ENCODE measurements at places on chromosomes 16 and 17.

DNA sequence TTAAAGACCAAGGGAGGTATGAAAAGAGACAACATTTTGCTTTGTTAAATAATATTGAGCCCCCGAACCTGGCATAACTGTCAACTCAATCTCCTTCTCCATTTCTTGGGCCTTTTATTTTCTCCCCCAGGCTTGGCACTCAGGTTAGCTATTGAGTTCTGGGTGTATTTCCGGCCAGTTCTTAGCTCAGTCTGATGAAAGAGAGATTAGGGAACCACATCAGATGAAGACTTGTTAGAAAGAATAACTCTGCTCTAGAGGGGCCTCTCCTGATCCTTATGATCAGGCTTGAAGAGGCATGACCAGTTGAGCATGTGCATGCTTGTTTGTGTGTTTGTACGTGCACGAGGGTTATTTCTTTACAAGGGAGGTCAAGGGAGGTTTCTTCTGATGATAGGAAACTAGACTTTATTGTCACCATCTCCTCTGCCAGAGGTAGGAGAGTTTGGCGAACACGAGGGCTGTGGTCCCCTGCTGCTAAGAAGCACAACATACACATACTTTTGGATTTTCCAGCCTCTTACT lies 29.2 kb upstream of the HS3ST2 start:
- DNase-seq = no peak

DNA sequence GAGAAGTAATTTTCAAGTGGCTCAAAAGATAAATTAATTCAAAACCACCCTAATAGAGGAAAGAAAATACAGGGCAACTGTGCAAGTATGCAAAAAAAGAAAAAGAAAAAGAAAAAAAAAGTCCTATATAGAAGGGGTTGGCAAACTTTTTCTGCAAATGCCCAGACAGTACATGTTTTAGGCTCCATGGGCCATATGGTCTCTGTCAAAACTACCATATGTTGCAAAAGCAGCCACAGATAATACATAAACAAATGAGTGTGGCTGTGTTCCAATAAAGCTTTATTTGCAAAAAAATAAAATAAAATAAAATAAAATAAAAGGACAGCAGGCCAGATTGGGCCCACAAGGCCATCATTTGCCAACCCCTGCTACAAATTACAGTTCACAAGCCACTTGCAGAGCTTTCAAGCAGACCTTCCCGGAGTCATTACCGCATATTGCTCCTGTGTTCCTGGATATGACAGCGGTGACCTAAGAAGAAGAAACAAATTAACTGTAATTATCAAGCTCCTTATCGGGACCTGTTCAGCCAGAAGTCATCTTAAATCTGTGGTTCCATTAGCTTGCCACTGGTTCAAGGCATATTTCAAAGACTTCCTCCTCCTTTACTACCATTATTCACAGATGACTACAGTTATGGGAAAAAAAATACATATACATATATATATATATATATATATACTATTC lies 15.9 kb downstream of the ZC3H7A start:
- no peak for DNase-seq

DNA sequence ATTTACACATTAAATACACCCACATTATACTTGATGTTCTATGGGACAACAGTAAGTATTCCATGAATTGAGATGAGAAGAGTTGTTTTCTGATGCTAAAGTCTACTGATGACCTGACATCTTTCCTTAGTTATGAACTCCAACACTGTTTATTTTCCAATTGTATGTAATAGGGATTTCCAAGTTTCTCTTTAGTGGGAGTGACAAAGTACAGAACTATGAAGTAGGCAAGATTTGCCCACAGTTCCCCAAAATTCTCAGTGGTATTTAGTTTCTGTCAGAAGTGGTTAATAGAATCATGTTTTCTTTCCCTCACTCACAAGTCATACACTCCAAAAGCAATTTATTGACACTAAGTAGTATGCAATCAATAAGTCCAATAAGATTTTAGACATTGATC lies 22.5 kb upstream of the ABCA6 start:
- DNase-seq = no peak

GRCh38 chr17:17328251-17328650 lies 25.1 kb downstream of the NT5M start:
- DNase-seq = no peak

- no peak for DNase-seq
Observed at GRCh38 chr16:70597135-70597835, 49.1 kb upstream of the IL34 start.

GRCh38 chr16:62602790-62603189 lies 566.6 kb upstream of the CDH8 start:
- DNase-seq = no peak

DNA sequence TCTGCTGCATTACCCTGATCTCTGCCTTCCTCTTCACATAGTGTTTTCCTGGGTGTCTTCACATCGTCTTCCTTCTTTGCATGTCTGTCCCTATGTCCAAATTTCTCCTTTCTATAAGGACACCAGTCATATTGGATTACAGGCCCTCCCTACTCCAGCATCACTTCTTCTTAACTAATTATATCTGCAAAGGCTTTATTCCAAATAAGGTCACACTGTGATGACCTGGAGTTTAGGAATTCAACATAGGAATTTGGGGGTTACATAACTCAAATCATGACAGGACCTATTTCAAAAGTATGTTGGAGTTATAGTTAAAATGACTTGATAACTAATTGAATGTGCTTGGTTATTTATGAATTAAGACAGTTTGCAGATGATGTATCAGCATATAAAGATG lies 490.5 kb upstream of the ERCC4 start:
- peak; percentile 74 for DNase-seq

- no peak for DNase-seq
Observed at GRCh38 chr16:51916814-51917213, 630.1 kb downstream of the TOX3 start.

GRCh38 chr17:42321555-42321954 lies 33.3 kb downstream of the STAT5A start:
- DNase-seq = no peak

- DNase-seq = peak; percentile 6
Observed at GRCh38 chr16:89564476-89565255, 4.2 kb downstream of the RPL13 start.

DNA sequence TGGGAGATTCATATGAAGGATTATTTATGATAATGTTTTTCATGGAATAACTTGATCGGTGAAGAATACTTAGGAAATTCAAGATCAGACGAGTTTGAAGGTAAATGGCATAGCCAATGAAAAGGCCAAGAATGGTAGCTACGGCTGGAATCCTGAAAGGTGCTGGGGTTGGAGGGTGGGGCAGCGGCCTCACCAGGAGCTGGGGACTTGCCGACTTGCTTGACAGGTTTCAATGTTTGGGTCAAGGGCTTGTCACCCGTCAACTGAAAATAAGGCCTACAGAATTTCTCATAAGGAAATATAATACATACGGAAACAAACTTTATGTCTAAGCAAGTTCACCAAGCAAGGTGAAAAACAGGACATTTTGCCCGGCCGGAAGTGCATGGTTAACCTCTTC lies 9.9 kb downstream of the CRYM start:
- DNase-seq = no peak

GRCh38 chr16:21991621-21992020 lies 9.3 kb downstream of the PDZD9 start:
- DNase-seq = no peak

GRCh38 chr17:51653878-51654277 lies 393.5 kb downstream of the UTP18 start:
- no peak for DNase-seq

DNA sequence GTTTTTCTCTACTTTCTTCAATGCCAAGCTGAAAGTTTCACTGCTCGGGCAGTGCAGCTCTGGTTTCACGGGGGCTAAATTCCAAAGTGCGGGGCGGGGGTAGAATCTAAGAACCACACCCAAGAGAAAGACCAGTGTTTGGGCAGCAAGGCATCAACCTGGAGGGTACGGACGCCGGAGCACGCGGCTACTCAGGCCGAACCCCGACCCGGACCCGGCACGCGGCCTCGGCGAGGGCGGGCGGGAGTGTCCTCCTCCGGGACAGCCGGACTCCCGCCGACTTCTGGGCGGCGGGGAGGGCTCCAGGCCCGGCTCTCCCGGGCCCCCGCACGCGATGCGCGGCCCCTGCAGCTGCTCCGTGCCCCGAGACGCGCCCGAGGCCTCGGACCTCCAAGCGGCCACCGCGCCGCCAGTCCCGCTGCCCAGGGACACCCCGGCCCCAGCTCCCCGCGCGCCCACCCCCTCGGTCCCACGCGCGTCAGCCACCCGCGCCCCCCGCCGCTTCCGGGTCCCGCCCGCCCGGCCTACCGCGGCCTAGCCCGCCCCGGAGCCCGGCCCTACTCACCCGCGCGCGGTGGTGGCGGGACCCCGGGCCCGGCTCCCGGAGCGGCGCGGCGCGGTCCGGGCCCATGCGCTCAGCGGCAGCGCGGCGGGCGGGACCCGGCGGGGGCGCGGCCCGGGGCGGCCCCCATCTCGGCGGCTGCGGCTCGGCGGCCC lies 561 bp downstream of the AXIN1 start:
- DNase-seq = no peak

DNA sequence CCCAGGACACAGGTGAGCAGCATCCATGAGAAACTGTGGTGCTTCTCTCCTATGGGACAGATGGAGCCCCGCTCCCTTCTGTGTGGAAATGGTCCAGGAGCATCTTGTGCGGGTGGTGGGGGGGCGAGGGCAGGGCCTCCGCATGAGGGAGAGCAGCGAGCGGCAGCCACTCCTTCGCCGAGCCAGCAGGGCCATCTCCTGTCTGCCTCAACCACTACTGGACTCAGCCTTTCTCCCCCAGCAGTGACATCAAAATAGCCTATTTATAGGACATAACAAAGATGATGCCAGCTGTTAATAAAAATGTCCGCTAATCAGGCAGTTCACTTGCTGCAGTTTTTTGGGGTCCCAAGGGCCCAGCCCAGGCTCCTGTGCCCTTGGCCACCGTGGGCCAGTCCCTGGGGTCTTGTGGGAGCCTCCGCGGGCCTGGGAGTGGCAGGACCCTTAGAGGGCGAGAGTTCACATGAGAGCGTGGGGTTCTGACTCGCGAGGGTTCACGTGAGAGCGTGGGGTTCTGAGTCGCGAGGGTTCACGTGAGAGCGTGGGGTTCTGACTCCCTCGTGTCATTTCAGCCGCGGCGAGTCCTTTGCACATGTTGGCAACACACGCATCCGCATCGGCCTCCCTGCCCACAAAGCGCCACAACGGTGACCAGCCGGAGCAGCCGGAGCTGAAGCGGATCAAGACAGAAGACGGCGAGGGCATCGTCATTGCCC lies 47.4 kb downstream of the WDR45B start:
- DNase-seq = no peak

- DNase-seq = peak; percentile 53
Observed at GRCh38 chr17:13031718-13032350, 14.0 kb upstream of the ELAC2 start.

DNA sequence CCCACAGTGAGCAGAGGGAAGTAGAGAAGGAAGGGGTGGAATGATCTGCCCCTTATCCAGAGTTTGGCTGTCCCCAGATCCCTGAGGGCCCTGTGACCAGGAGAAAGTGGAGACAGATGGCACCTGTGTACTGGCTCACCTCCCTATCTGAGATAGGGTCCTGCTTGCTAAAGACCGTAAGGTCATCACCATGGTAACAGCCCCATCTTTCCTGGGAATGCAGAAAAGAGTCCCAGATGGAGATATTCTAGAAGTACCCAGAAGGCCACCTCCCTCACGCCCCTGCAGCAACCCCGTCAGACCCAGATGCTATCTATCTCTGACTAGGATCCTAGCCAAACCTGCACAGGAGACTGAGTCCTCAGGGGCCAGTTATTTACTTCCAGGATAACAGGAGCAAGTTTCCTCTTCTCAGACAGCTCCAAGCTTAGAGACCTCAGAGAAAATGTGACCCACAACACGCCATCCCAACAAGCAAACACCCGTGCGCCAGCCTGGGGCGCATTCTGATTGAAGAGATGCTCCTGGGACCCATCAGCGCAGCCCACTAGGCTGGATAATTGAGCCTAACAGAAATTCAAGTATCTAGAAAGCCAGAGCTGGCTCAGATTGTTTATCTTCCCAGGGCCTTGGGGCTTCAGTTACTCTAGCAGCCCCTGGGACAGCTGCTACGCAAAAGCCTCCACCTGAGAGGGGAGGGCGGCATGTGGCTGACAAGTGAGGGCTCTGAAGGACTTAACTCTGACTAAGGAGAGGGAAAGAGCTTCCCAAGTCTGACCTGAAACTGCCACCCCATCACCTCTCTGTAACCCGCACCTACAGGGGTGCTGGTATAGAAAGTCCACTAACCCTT lies 1.9 kb downstream of the ORMDL3 start:
- DNase-seq = no peak

DNA sequence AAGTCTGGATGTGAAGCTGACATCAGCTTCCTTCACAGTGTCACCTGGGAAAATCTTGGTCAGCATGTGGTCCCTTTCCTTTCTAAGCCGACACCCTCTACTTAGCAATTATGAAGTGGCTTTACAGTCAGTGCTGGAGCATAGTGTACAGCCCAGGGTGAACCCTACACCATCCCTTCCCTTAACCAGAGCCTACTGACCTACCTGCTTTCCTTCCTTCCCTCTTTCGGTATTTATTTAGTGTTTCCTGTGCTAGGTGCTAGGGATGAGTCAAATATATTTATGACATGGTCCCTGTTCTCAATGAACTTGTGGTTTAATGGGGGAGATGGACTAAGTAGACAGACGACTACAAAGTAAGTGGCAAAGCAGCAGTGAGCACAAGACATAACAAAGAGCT lies 77.5 kb downstream of the CDK5R1 start:
- DNase-seq = no peak

GRCh38 chr17:18921485-18921884 lies 30.5 kb upstream of the SLC5A10 start:
- no peak for DNase-seq

- DNase-seq = peak; percentile 96
Observed at GRCh38 chr16:86994651-86995171, 322.5 kb downstream of the C16orf95 start.

DNA sequence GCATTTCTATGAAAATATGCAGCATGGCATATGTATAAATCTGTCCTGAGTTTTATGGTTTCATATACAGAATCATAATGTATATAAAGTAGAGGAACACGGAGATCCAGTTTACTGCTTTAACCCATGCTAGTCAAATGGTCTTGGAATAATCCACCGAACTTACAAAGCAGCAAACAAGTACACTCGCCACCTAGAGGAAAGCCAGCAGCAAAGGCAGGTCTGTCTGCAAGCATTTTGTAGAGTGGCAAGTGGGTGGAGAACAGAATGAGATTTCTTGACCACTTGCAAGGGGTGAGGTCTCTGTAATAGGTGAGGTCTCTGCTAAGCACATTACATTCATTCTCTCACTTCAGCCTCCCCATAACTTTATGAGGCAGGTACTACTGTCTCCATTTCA lies 308.3 kb downstream of the CA10 start:
- no peak for DNase-seq

DNA sequence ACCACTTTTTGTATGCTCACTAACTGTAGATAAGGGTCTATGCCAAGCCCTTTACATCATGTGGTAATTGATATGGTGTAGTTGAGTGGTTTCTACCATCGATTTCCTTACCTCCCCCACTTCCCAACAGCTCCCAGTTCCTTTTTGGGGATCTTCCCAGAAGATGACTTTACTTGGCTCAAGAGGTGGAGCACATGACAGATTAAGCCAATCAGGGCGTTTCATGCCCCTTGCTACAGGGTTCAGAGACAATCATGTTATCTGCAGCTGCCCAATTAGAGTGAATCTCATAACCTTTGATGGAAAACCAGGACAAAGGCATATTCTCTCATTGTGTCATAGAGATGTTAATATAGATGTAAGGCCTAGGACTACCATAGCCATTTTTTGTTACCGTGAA lies 16.2 kb upstream of the BMERB1 start:
- no peak for DNase-seq

Measured in fibroblast of skin of right biceps (primary cell).